ENCODE measurements at places on chromosomes 1 and 21. TPM values are rescaled to one million over a fixed set of nuclear protein-coding genes. Genes with fewer than 3 reads are reported as not detected.

Gene DIPK1A
- 0.62 TPM for total RNA-seq

Gene AGRN
- total RNA-seq = 75.6 TPM

Gene GALNT2
- total RNA-seq = 71.7 TPM

Gene SLC37A1
- total RNA-seq = 7.6 TPM

Gene TEX38
- total RNA-seq = not detected

Gene LCE1A
- total RNA-seq = not detected

Gene TFF2
- total RNA-seq = not detected

Gene MEX3A
- 26.6 TPM for total RNA-seq

Gene NSUN4
- 22.4 TPM for total RNA-seq

Gene SLC30A1
- total RNA-seq = 21.5 TPM

Gene RGSL1
- total RNA-seq = not detected

Gene ATAD3C
- total RNA-seq = not detected

Gene AMY1A
- not detected for total RNA-seq

Gene FAM3B
- not detected for total RNA-seq

Gene C1orf141
- total RNA-seq = not detected

Gene HLCS
- total RNA-seq = 17.2 TPM

Gene S100A14
- total RNA-seq = not detected

Gene RNU11
- total RNA-seq = not detected

Gene B3GALT5
- total RNA-seq = not detected

Gene ATP1A4
- not detected for total RNA-seq

Gene EVA1C
- 38.6 TPM for total RNA-seq

Gene WNT4
- not detected for total RNA-seq

Gene BROX
- total RNA-seq = 39.7 TPM

Gene IVL
- not detected for total RNA-seq

Gene ALDH4A1
- total RNA-seq = 18.6 TPM

Gene CRNN
- not detected for total RNA-seq

Measured in endothelial cell of umbilical vein (primary cell).